CD4-positive, alpha-beta T cell (primary cell): ENCODE measurements at places on chromosomes 7 and 10. TPM values are rescaled to one million over a fixed set of nuclear protein-coding genes. Genes with fewer than 3 reads are reported as not detected.

The TBL2 gene
- 27.2 TPM for total RNA-seq

The DOCK1 gene
- total RNA-seq, result not detected

DNA sequence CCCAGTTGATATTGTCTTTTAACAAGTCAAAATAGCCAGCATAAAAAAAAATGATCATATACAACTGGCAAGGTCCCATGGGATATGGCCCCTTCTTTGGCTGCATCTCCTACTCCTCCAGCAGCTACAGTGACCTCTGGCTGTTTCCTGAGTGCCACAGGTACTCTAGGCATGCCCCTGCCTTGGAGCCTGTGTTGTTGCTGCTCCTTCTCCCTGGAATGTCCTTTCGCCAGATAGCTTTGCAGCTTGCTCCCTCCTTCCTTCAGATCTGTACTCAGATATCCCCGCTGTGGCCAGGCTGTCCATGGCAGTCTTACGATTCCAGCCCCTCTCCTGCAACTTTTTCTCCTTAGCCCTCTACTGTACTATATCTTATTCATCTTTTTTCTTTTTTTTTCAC, 23.3 kb downstream of the CNNM2 start:
- no peak for DNase-seq
- no peaks in the 10 kb centered on the region for H3K4me1 ChIP-seq
- no peak overlapping the region for H3K27ac ChIP-seq
- no peaks in the 10 kb centered on the region for H3K27me3 ChIP-seq

The ZNF488 gene
- total RNA-seq, result not detected

- DNase-seq, result no peak
- no peak overlapping the region for H3K4me3 ChIP-seq
- H3K27ac ChIP-seq, result no peak overlapping the region
- H3K36me3 ChIP-seq, result no peaks in the 10 kb centered on the region
These were observed 112.5 kb downstream of the RALA start for GRCh38 chr7:39735903-39736302.

- no peaks in the 10 kb centered on the region for H3K27me3 ChIP-seq
- DNase-seq, result no peak
- no peak overlapping the region for H3K4me3 ChIP-seq
These were observed 41.1 kb downstream of the FAM20C start for GRCh38 chr7:233249-234035.

The PITRM1 gene
- 76.7 TPM for total RNA-seq
